ENCODE measurements at places on chromosomes 5 and 9.

GRCh38 chr5:38167562-38167996 is 90.8 kb upstream of the EGFLAM start:
- no peak for DNase-seq

GRCh38 chr9:121686930-121687541 is 35.6 kb downstream of the DAB2IP start:
- no peak for DNase-seq

- no peak for DNase-seq
These were observed 185.3 kb downstream of the AUH start for GRCh38 chr9:91176426-91176825.

GRCh38 chr9:93491593-93492232 is 38.3 kb upstream of the FAM120AOS start:
- DNase-seq = no peak

DNA sequence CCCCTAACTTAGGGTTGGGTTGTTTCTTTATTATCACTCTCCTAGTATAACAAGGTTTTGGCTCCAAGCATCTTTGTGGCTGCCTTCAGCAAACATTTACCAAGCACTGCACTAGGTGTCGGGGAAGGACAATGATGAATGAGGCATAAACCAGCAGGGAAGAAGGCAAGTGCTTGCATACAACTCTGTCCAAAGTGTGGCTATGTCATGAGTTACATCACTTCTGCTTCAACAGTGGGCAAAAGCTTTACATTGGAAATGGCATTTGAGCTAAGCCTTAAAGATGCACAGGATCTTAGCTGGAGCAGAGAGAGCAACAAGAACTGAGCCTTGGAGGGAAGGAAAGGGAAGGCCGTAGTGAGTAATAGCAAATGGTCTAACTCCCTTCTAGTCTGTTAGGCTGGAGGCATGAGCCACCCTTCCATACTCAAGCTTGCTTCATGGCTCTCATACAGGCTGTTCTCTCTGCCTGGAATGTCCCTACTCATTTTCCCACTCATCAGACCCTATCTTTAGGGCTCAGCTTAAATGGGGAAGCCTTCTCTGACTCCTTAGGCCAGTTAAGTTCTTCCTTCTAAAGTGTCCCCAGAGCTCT is 121.8 kb downstream of the SEMA6A start:
- no peak for DNase-seq

DNA sequence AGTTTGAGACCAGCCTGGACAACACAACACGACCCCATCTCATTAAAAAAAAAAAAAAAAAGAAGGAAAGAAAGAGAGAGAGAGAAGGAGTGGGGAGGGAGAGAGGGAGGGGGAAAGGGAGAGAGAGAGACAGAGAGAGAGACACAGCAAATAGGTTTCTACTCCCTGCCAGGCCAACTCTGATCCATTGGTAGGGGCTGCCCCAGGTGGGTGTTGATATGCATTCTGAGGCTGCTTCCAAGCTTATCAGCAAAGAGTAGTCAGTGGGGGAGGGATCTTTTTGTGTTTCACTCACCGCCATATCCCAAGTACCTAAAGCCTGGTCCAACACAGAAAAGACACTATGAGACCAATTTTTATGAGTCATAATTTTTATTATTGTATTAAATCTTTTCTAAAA is 57.0 kb upstream of the SAP30L start:
- DNase-seq = no peak

DNA sequence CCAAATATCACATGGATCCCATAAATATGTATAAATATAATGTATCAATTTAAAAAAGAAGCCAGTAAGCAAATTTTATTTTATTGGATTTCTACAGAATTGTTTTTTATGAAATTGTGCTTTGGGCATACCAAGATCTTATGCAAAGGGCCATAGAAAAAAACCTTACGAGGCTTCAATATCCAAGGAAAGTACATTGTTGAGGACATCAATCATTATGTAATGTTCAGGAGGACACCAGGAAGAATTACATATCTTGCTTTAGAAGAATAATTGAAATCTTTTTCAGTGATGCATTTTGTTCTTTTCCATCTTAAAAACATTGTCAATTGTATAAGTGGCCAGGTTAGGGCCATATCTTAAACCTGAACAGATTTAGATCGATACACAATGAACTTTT is 187.8 kb upstream of the GAS1 start:
- no peak for DNase-seq

GRCh38 chr5:17448877-17449276 is 49.2 kb upstream of the TAF11L2 start:
- no peak for DNase-seq

DNA sequence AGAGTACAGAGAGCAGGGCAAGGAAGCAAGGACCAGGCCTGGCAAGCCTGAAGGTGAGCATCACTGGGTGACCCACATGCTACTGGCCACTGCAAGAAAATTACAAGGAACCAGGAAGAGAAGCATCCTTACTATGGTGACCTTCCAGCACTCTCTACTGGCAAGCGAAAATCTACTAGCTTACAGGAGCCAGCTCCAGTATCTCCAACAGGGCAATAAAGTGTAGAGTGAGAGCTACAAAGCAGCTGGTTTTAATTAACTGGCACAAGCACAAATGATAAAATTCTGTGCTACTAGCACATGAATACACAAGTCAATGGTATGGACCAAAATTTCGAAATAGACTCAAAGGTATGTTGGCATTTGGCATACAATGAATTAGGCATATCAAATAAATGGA is 113.3 kb upstream of the CAST start:
- no peak for DNase-seq

- no peak for DNase-seq
These were observed 14.8 kb downstream of the RBM27 start for GRCh38 chr5:146218168-146218567.

- DNase-seq = no peak
These were observed 233.8 kb upstream of the TMEM161B start for GRCh38 chr5:88502179-88503040.

DNA sequence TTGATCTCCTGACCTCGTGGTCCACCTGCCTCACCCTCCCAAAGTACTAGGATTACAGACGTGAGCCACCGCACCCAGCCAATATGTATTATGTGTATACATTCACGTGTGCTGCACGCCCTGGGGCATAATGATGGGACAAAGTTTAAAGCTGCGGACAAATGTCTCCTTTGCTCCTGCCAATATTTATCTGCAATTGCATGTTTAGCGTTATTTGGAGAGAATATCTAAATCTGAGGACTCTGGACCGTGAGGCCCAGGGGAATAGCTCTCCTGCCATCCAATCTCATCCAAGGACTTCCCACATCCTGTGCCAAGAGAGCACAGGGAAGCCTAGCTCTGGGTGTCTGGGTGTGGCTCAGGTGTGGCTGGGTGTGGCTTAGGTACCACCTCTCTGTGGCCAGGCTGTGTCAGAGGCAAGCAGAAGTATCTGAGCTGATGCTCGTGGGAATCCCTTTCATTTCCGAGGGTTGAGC is 6.9 kb upstream of the BOD1 start:
- DNase-seq = no peak

- no peak for DNase-seq
These were observed 258.4 kb upstream of the DAPK1 start for GRCh38 chr9:87239312-87239711.

- DNase-seq = no peak
These were observed 6.7 kb downstream of the GLRA1 start for GRCh38 chr5:151917904-151918303.

All from fibroblast of skin of left biceps (primary cell).